Ammon's horn (tissue), 1 donor: ENCODE measurements at places on chromosomes 7 and 10.

DNA sequence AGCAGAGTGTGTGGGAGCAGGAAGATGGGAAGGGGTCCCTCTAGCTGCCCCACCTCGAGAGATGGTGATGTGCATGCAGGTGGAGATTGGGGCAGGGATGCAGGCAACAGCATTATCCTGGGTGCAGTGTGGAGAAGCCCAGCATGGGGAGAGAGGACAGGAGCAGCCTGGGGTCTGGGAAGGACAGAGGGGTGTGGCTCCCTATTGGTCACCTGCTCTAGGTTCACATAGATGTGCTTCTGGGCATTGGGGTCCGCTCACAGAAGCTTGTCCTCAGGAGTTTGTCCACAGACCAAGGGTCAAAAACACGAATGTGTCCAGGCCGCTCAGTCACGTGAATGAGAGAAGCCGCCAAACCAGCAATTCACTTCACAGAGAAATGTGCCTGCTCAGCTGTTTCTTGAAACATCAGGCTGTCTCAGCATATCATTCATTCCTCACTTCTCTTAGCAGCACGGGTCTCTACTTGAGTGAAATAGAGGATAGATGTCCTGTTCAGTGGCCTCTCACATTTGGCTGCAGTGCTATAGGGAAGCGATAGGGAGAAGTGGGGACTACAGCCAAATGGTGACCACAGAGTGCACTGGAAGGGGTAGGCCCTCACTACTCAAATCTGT is 11.5 kb upstream of the SLC29A3 start:
- DNase-seq: no peak

GRCh38 chr10:92816091-92816531 is 32.2 kb upstream of the EXOC6 start:
- DNase-seq: no peak

GRCh38 chr7:23333671-23334246 is 34.6 kb downstream of the MALSU1 start:
- DNase-seq: peak; percentile 25

GRCh38 chr10:15172306-15172840 is 3.9 kb upstream of the NMT2 start:
- no peak for DNase-seq

DNA sequence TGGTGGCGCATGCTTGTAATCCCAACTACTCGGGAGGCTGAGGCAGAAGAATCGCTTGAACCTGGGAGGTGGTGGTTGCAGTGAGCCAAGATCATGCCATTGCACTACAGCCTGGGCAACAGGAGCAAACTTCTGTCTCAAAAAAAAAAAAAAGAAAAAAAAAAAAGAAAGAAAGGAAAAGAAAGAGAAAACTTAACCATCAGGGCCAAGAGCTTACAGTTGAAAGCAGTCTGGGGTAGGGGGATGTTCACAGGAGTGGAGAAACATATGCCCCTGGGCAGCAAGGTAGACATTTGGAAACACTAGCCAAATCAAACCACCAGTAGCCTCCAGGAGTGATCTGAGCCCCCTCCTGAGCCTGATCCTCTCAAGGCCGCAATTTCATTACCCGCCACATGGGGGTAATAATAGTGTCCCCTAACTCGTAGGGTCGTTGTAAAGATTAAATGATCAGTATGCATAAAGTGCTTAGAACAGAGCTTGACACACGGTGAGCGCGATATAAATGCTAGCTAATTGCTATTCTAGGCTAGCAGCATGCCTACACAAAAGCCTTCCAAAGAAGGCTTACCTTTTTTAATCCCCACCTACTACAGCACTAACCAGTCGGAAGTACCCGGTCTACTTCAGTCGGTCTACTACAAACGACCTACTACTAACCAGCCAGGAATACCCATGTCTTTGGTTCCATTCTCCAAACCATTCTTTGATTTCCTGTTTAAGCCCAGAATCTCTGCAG is 274.3 kb upstream of the NEBL start:
- DNase-seq: no peak

DNA sequence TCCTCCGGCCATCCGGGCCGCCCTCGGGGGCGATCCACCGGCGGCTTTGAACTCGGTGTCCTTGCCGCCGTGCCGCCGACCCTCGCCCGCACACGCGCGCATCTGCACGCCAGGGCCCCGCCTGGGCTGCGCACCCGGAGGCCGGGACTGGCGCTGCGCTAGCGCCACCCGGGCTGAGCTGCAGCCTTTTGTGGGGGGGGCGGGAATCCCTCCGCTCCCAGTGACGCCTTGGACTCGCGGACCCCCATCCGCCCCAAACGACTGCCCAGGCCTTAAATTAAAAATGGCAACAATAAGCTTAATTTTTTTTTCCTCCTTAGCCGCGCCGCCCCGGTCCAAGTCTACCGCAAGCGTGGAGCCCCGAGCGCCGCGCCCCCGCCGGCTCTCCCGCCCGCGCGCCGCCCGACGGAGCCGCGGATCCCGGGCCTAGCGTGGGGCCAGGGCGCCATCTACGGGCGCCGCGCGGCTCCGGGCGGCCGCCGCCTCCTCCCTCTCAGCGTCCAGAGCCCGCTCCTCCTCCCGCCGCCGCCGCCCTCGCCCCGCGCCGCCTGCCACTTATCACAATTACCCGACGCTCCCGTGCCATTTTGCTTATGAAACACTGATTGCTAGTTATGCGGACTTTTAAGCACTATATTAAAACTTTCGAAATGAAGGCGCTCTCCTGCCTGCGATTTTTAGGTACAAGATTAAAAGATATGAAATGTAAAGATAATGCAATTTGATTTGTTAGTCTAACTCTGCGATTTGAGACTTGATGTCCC is 7.5 kb upstream of the EBF3 start:
- peak; percentile 12 for DNase-seq

GRCh38 chr10:102814453-102814871 is 22.8 kb downstream of the CYP17A1 start:
- DNase-seq: no peak

DNA sequence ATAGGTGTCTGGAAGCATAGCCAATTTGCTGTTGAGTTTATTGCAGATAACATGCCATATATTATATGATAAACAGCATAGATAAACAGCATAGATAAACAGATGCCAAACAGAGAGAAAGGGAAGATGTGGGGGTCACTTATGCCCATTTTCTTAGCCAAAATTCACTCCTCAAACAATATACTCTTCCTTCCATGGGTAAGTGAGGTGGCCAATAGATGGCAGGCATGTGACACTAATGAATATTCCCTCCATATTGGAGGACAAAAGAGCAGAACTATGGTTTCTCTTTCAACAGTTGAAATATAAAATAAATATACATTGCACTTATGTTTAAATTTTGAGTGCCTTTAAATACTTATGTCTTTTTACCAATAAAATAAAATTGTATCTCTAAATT is 1212.8 kb downstream of the REEP3 start:
- peak; percentile 15 for DNase-seq
